AG04450 (cell line): ENCODE measurements at places on chromosomes 1 and 21. TPM values are rescaled to one million over a fixed set of nuclear protein-coding genes. Genes with fewer than 3 reads are reported as not detected.

- no peak for DNase-seq
Measured at GRCh38 chr1:65265651-65266351, 43.5 kb upstream of the DNAJC6 start.

DNA sequence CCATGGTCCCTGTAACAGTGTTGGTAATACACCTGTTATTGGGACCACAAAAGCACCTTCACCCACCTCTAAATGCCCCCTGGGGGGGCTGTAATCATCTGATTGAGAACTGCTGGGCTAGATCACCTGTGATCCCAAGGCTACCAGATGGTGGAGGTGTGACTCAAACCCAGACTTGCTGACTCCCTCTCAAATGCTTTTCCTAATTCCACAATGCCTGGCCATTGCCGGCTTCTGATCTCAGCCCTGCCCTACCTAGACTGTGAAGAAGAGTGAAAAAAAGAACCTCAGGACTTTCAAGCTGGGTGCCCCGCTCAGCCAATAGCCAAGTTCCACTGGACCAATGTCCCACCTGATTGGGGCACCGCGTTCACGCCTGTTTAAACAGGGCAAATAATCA, 9.6 kb downstream of the TMEM9 start:
- no peak for DNase-seq

GRCh38 chr1:31691951-31692350, 11.9 kb downstream of the COL16A1 start:
- no peak for DNase-seq

GRCh38 chr1:240073097-240073496, 18.6 kb upstream of the FMN2 start:
- DNase-seq: no peak

- peak; percentile 56 for DNase-seq
Measured at GRCh38 chr1:221263831-221264767, 384.9 kb downstream of the HLX start.

- no peak for DNase-seq
Measured at GRCh38 chr1:200415227-200415626, 5.4 kb upstream of the ZNF281 start.

- no peak for DNase-seq
Measured at GRCh38 chr1:43541141-43541540, 10.5 kb downstream of the PTPRF start.

DNA sequence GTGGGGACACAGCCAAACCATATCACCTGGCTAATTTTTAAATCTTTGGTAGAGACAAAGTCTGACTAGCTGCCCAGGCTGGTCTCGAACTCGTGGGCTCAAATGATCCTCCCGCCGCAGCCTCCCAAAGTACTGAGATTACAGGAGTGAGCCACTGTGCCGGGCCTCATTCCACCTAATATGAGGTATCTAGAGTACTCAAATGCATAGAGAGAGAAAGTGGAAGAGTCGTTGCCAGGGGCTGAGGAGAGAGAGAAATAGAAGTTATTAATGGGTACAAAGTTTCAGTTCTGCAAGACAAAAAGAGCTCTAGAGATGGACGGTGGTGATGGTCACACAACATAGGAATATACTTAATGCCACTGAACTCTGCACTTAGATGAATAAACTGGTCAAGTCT, 119.6 kb downstream of the TOMM20 start:
- DNase-seq: no peak

DNA sequence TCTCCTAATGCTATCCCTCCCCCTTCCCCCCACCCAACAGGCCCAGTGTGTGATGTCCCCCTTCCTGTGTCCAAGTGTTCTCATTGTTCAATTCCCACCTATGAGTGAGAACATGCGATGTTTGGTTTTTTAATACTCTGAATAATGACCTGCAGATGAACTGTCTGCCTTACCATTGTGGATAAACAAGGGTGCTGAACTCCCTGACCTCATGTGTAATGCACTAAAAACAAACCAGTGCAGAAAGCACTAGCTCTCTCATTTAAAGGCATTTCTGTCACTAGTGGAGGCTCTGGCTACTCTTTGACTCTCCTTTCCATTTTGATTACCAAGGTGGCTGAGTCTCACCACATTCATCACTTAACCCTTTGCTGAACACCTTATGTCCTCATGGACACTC, 23.1 kb upstream of the TRAF3IP3 start:
- DNase-seq: no peak

GRCh38 chr1:30029677-30030076, 693.7 kb downstream of the MATN1 start:
- no peak for DNase-seq

GRCh38 chr1:212678456-212679410, 20.9 kb downstream of the BATF3 start:
- DNase-seq: no peak

The MAPKAPK2 gene
- polyA plus RNA-seq: 64.9 and 76.2 TPM in 2 replicates
